ENCODE measurements at places on chromosomes 2 and 18.

GRCh38 chr2:127953849-127954248 is 68.1 kb upstream of the AMMECR1L start:
- DNase-seq, result no peak

DNA sequence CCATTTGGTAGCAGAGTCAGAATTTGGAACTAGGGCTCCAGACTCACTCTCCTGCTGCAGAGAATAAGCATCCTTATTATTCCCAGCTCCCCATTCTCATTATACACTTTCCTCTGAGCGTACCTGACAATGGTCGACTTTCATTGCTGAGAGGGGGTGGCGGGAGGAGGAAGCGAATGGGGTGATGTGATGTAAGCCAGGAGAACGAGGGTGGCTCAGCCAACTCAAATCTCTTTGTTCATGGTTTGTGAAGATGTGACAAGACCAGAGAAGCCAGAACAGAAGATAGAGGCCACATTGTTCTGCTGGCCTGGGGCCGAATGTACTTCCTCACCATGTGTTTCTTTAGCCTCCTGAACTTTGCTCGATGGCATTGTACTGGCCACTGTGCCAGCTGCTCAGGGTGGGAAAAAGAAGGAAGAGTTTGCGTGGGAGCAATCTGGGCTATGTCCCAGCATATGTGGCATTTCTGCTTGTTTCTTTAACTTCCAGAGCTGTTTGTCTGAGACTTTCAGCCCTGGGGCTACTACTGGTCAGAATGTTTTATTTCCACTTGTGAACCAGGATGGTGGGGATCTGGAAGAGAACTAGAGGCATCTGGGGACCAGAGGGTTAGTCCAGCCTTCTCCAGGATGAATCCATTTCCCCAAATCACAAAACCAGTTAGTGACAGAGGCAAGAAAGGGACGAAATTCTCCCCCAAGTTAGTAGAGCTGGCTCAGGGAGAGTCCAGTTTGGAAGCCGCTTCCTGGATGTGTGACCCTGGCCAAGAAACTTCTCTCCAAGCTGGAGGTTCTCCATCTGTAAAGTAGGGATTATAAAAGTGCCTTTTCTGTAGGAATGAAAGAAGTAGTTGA is 62.6 kb downstream of the MOGAT1 start:
- DNase-seq, result no peak

- DNase-seq, result no peak
These were observed 156.0 kb downstream of the TFCP2L1 start for GRCh38 chr2:121128741-121129659.

DNA sequence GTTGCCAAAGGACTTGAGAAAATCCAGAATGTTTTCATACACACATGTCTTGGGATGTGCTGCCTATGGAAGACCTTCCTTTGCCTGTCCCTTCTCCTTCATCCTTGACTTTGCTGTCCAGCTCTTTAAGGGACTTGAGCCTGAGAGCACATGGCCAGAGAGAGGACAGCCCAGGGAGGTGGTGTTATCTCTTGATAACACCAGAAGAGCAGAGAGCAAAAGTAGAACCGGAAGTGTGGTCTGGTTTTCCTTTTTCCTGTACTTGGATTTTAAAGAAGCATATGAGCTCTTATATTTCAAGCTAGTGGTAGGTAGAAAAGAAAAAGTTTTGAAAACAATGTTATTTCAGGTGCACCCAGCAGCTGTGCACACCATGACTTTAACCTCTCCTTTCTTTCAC is 94.1 kb upstream of the ZNF532 start:
- DNase-seq, result no peak

- DNase-seq, result no peak
These were observed 16.8 kb downstream of the CXCR1 start for GRCh38 chr2:218149848-218150440.

DNA sequence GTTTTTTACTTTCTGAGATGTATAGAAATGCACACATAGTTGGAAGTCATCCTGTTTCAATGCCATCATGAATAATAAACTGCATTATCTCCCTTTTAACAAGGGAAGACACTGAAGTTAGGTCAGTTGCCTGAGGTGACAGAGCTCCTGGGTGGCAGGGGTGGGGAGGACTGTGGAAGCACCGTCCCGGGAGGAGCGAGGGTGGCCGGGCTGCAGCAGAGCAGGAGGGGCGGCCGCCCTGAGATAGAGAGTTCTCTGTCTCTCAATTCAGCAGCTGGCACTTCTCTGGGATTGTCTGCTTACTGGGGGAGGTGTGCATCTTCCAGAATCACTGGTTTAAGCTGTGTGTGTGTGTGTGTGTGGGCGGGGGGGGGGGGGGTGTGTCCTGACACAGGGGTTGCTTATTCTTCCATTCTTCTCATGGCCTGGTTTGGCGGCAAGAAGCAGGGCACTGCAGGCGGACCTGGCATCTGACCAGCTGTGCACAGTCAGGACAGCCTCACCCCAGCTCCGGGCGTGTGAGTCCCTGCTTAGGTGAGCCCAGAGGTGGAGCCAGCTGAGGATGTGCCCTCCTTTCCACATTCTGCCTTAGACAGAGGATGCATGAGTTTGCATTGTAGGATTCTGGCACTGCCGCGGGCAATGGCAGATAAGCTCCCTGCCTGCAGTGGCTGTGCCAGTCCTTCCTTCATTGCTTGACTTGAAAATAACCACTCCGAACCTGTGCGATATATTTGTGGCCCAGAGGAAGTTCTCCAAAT is 40.4 kb downstream of the VWA3B start:
- DNase-seq, result no peak

- no peak for DNase-seq
These were observed 407.1 kb downstream of the CDH19 start for GRCh38 chr18:66196805-66197204.

GRCh38 chr2:69589973-69590652 is 53.4 kb downstream of the AAK1 start:
- DNase-seq, result no peak

GRCh38 chr18:23038712-23039111 is 96.6 kb upstream of the CABLES1 start:
- no peak for DNase-seq

GRCh38 chr18:9858642-9859041 is 27.1 kb upstream of the TXNDC2 start:
- no peak for DNase-seq

DNA sequence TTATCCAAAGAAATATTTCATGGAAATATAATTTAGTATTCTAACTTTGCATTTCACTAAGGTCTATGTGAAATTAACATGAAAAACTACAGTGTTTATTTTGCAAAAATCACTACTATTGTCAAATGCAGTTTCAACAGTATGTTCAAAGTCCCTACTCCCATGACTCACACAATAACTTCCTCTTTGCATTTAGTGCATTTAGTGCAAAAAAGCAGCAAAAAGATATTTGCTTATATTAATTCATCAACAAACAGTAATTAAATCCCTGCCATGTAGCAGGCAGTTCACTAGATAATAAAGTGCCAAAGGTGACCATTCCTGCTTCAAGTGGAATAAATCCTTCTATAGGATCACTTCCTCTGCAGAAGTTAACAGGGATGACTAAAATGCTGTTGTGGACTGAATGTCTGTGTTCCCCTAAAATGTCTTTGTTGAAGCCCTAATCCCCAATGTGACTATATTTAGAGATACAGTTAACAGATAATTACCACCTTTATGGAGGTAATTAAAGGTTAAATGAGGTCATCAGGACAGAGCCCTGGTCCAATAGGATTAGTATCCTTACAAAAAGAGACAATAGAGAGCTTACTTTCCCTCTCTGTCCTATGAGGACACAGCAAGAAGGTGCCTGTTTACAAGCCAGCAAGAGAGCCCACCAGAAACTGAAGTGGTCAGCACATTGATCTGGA is 61.7 kb downstream of the STK39 start:
- no peak for DNase-seq

GRCh38 chr18:79485788-79486355 is 90.1 kb downstream of the NFATC1 start:
- DNase-seq, result no peak

- DNase-seq, result no peak
These were observed 161.4 kb downstream of the UXS1 start for GRCh38 chr2:106032676-106033075.

GRCh38 chr2:62142054-62142453 is 53.9 kb upstream of the B3GNT2 start:
- DNase-seq, result no peak

DNA sequence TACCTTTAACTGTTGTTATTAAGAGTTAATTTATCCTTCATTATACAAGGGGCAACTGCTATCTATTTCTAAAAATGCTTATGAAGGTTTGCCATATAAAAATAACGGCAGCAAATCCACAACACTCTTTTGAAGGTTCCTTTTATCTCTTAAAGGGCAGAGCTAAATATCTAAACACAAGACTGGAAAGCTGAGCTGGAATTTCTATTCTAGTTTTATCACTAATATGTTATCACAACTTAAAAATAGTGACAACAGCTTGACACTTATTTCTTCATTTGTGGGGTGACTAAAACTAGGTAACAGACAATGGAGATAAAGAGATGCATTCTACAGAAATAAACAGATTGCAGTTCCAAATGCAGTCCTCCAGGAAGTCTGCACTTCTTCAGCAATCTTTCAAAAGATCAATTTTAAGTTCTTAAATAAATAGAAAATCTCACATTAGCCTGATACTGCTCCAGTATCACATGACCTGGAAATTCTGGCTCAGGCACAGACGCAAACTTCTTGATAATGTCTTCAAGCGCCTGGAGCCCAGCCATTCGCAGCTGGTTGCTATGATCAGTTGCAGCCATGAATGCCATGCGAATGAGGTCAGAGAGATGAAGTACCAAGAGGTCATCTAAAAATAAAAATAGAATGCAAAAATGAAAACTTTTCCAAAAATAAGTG is 54.0 kb upstream of the STRN start:
- no peak for DNase-seq

- DNase-seq, result no peak
These were observed 443.9 kb downstream of the PID1 start for GRCh38 chr2:228827056-228827700.

Data from stimulated activated CD8-positive, alpha-beta memory T cell treated with anti-CD3 and anti-CD28 coated beads, Interleukin-7, amount 100 ng/mL, for 1 hour (primary cell).